Endothelial cell (in vitro differentiated cells): ENCODE measurements at places on chromosomes 6 and 20. TPM values are rescaled to one million over a fixed set of nuclear protein-coding genes. Genes with fewer than 3 reads are reported as not detected.

DNA sequence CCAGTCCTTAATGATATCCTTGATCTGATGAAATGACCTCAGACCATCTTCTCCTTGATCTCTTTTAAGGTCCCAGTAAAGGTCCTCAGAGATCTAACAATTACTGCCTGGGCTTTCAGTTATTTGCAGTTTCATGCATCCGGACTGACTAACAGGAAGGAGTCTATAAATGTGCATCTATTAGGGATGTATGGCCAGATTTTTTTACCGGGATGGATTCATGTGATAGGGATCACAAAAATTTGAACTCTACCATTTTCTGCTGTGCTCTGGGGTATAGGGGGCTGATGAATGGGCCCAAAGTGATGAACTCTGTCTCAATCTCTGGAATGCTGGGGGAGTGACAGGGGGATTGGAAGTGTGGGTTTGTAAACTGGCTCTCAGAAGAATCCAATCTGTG lies 36.2 kb upstream of the SCUBE3 start:
- no peak for DNase-seq

- no peak for DNase-seq
These were observed 248.7 kb downstream of the RFPL4B start for GRCh38 chr6:112595841-112596240.

DNA sequence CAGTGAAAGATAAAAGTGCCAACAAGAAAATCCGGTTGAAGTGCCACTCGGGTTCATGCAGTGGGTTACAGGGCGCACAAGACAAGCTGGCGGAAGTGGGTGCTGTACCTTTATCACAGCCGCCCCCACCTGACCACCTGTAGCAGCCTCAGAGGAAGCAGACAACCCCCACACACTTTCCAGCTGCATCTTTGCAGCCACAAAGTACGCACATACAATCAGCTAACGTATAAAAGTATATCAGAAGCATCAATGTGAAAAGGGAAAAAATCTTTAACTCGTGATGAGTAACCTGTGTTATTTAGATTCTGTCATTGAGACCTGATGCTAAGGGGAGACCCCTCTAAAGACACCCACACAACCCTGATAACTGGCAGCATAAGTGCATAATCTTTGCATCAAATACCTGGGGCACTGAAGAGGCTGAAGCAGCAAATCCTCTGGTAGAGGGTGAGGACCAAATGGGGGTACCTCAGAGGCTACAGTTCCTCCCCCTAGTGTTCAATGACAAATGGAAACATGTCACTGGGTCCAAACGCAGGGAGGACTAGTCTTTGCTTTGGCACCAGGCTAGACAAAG lies 22.1 kb downstream of the BACH2 start:
- DNase-seq: no peak

DNA sequence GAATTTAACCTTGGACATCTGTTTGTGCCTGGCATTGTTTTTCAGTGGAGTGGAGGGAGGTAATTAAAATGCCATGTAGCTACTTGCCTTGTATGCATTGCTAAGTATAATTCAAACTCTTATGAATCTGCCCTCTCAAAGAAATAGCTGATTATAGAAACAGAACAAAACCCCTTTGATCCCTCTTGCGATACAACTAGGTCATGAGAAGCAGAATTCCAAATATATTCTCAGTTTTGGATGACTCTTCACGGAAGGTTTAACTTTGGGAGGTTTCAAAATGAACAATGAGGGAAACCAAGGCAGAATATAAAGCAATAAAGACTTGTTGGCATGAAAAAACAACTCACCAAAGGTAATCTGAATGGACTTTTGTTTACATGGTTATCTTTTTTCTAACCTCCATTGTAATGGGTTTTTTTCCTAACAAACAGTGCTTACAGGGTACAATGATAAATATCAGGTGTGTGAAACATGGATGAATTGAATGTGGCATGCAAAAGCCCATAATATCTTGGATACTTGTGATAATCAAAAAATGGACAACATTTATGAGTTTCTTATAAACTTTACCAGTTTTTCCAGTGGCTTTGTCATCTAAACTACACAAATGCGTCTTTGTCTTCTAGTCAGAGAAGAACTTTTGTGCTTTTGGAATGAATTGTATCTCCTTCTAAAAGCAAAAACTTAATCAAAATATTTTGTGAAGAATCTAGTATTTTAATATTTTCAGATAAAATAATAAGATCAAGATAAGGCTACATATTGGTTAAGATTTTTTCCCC lies 15.7 kb upstream of the HEY2 start:
- no peak for DNase-seq

DNA sequence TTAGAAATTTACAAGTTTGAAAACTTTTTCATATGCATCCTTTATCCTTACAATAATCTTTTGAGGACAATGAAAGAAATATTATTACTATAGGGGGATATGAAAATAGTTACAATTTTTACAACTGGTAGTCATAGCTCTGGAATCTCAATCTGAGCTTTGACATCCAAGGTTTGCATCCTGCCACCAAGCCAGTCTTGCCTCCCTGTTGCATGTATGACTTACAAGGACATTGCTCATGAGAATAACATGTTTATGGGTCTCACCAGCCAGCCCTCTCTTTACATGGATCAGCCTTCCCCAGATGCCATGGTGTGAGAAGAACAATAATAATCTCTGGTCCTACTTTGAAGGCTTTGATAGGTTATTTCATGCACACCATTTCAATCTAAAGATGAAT lies 67.5 kb downstream of the THEMIS start:
- no peak for DNase-seq

GRCh38 chr6:21084656-21085055 lies 508.9 kb upstream of the SOX4 start:
- DNase-seq: no peak

DNA sequence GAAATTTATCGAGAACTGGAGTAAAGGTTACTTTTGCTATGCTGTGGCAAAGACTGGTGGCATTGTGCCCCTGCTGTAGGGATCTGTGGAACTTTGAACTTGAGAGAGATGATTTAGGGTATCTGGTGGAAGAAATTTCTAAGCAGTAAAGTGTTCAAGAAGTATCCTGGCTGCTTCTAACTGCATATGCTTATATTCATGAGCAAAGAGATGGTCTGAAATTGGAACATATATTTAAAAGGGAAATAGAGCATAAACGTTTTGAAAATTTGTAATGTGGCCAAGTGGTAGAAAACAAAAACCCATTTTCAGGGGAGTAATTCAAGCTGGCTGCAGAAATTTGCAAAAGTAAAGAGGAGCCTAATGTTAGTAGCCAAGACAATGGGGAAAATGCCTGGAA lies 12.3 kb upstream of the UFL1 start:
- no peak for DNase-seq

DNA sequence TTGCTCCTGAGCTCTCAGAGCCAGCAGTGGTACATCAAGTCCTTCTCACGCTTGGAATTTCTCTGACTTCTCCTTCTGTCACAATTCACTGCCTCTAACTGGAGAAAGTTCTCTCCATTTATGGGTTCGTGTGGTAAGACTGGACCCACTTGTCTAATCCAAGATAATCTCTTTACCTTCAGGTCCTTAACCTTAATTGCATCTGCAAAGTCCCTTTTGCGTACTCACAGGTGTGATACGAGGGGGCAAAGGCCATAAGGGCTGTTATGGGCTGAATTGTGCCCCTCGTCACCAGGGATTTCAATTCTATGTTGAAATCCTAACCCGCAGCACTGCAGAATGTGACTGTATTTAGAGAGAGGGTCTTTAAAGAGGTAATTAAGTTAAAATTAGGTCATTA lies 27.5 kb upstream of the TBC1D22B start:
- DNase-seq: no peak

DNA sequence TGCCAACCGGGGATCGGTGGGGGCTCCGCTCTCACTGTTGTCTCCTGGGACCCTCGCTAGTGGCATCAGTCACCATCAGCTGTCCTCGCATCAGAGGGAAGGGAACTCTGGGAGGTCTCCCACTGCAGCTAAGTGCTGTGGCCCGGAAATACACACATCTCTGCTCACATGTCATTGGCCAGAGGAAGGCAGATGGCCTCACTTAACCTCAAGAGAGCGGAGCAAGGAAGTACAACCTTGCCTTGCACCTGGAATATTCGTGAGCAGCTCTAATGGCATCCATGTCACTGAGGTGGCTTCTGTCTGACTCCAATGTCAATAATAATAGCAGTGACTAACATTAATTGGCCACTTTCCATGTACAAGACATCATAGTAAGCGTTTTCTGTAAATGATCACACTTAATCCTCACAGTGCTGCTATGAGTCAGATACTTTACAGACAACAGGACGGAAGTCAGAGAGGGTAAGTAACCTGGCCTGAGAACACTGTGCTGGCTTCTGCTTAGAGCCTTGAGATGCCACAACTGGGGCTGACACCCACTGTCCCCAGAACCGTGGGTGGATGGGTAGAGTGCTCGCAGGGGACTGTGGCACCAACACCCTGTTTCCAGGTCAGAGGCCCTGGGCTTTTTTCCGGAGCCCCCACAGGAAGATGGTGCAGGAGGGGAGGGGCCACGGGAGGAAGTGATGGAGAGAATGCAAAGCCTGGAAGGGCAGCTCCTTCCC lies 6.0 kb downstream of the LHFPL5 start:
- no peak for DNase-seq

GRCh38 chr6:33927616-33928015 lies 123.8 kb upstream of the MLN start:
- no peak for DNase-seq

GRCh38 chr6:100880149-100880852 lies 828 bp downstream of the ASCC3 start:
- DNase-seq: no peak

- DNase-seq: no peak
These were observed 383.8 kb downstream of the TFAP2A start for GRCh38 chr6:10030942-10031537.

DNA sequence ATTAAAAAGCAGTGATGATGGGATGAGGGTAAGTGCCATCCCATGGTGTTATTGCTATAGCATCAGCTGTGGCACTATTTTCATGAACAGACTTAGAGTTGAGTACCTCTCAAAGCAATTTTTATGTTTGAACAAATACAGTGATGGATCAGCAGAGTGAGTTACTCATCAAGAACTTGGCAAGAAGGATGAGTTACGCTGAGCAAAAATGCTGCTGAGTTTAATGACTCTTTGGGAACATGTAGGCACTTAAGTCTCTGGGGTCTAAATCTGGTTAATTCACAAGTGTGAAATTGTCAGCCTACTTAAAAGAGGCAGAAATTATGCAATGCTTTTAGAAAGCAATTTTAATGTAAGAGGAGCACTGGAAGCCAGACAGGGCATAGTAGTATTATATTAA lies 78.5 kb upstream of the AHI1 start:
- no peak for DNase-seq

DNA sequence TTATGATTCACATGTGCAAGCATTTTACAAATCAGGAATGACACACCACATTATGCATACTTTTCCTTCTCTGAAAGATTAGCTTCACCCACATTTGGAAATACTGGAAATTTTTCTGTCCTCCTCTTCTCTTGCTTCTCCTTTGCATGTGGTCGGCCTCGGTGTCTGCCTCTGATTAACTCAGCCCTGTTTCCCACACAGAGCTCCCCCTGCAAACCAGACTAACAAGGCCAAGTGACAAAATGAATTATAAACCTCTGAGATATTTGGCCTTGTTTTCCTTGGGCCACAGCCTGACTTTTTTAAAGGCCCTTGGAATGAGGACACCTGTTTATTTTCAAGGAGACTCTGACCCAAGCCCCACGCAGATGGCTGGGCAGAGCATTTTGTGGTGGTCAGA lies 9.0 kb upstream of the CCN6 start:
- DNase-seq: no peak

DNA sequence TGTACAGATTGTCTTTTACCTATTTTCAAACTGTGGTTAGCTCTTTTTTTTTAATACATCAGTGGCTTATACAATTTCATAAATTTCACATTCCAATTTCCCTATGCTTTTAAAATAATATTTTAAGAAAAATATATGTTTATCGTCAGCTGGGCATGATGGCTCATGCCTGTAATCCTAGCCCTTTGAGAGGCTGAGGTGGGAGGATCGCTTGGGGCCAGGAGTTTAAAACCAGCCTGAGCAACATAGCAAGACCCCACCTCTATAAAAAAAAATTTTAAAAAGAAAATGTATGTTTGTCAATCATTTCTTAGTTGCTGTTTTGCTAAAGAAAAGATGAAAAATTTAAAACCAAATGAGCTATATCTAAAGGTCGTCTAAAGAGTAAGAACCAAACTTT lies 3.4 kb downstream of the GJA1 start:
- DNase-seq: no peak

- DNase-seq: no peak
These were observed 32.8 kb downstream of the CD164 start for GRCh38 chr6:109349419-109349987.

DNA sequence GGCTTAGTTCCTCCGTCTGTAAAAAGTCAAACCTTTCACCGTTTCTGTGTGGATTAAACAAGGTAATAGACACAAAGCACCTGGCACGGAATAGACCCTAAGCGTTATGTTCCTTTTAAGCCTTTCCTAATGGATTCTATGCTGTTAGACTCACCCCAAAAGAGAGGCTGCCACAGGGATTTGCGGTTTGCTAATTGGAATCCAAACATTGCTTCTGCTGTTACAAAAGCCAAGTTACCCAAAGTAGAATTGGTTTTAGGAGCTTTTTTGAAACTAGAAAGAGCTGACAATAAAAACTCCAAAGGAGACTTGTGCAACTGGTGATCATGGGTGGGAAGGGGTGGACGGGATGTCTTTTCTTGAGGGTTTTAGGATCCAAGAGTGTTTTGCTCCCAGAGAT lies 178.0 kb downstream of the BMP7 start:
- no peak for DNase-seq

DNA sequence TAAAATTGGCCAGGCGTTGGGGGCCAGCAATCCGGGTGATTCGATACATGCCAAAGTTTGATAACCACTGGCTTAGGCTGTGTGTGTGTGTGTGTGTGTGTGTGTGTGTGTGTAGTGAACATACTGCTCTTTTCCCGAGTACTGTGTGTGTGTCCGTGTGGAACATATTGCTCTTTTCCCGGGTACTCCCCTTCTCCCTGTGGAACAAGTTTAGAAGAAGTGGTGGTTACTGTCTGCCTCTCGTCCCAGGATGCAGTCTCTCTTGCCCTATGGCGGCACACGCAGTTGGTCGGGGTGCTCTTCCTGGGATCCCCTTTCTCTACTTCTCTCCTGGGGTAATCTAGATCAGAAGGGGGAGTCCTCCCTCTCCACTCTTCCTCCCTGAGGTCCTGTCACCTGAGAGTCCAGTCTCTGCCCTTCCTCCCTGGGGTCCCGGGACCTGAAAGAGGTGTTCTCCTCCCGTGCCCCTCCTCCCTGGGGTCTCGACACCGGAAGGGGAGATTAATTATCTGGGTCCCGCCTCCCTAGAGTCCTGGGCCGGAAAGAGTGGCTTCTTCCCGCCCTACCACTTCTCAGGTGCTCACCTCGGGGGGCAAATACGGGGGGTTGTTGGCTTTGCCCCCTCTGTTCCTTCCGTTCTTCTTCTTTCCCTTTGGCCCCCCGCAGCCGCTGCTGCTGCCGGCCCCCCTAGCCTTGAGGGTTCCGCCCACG lies 516 bp downstream of the GTPBP2 start:
- peak; percentile 41 for DNase-seq

- no peak for DNase-seq
These were observed 57.3 kb upstream of the LAMP5 start for GRCh38 chr20:9457136-9457535.

CDK5RAP1 gene
- total RNA-seq: 42.7 TPM

RIMS1 gene
- total RNA-seq: 1.8 TPM

SAMD3 gene
- total RNA-seq: 1.0 TPM

TAGAP gene
- total RNA-seq: 0.41 TPM

TNFAIP3 gene
- total RNA-seq: 22.6 TPM

MUC21 gene
- 0.10 TPM for total RNA-seq

FRS3 gene
- total RNA-seq: 8.8 TPM

DNMT3B gene
- 77.9 TPM for total RNA-seq

WFDC12 gene
- total RNA-seq: not detected

FOXA2 gene
- total RNA-seq: 0.59 TPM

SEL1L2 gene
- total RNA-seq: not detected

HIVEP2 gene
- 15.6 TPM for total RNA-seq
